ENCODE measurements at places on chromosomes 1 and 21.

- DNase-seq: no peak
Observed at GRCh38 chr1:240464099-240464498, 147.9 kb downstream of the GREM2 start.

GRCh38 chr1:179296356-179297104 is 2.9 kb downstream of the SOAT1 start:
- DNase-seq: no peak

DNA sequence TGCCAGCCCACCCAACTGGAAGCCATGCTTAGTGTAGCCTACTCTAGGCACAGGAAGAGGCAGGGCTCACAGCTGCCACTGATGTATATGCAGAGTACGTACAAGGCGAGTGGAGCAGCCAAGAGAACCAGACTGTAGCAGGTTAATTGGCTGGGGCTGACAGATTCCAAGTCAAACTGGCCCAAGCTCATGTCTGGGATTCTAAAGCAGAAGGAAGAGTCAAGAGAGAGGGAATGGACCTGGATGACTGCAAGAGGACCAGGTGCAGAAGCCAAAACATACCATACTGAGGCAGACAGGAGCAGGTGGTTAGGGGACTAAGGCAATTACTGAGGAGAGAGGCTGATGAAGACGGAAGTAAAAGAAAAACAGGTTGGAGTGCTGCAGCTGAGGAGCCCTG is 51.3 kb upstream of the LRRN2 start:
- no peak for DNase-seq

- no peak for DNase-seq
Observed at GRCh38 chr21:34046917-34047316, 26.5 kb upstream of the MRPS6 start.

DNA sequence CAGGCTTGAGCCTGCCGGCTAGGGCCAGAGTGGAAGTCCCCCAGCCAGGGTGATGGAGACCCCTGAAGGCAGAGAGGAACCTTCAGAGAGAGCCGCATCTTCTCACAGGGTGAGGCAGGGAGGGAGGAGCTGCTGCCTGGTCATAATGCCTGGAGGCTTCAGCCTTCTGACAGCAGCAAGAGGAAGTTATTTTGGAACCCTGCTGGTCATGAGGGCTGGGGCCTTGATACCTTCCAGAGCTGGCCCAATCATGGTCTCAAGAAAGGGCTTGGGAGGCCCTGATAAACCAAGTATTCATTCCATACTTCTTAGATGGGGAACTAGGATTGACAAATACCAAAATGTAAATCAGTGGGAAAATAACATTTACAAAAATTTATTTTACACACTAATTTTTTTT is 26.6 kb upstream of the MPZL1 start:
- no peak for DNase-seq

GRCh38 chr1:209816923-209817322 is 10.8 kb upstream of the UTP25 start:
- no peak for DNase-seq

DNA sequence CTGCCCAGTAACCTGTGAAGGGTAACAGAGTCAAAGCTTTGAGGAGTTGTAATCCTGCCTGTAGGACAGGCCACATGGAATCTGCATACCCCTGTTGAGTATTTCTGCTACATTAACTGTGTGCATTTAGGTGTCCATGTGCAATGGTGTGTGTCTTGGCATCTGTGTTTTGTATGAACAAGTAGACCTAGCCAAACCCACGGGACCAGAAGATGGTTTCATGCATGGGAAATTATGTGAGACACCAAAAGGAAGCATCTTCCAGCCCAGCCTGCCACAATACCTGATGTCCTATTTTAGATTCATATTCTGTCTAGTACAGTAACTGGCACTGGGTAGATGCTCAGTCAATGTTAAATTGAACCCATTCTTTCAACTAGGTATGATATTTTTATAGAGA is 70.8 kb upstream of the KCND3 start:
- no peak for DNase-seq

DNA sequence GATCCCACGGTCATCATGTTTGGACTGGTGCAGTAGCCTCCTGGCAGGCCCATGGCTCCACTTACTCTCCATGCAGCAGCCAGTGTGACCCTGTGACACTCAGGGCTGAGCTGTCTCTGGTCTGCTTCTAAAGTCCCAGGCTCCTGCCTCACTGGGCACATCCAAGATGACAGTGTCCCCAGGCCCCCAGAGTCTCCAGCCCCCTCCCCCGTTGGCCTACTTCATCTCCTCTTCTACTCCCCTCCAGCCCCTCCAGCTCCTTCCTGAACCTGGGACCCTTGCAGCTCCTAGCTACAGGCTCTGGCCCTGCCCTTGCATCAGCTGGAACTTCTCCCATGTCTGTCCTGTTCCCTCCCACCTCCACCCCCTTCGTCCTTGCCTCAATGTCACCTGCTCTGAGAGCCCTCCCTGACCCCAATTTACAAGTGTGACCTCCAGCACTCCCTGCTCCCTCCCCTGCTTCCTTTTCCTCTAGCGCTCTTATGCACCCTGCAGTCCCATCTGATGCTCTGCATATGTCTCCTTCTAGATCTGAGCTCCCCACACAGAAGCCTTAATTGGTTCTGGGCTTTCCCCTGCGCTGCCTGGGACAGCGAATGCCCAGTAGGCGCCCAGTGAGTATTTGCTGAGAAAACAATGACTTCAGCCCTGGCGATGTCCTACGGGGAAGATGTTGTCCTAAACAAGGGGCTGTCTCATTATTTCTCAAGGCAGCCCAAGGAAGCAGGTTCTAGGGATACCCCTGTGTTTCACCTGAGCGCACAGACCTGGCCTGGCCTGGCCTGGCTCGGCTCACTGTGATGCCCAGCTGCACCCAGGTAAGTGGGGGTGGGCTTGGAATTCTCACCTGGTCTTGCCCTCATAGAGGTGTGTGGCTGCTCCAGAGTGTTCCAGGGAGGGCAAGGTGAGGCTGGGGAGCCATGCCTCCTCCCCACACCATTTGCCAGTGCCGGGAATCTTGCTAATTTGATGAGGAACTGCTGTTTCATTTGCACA is 600.6 kb downstream of the PTPRU start:
- DNase-seq: no peak

- DNase-seq: no peak
Observed at GRCh38 chr1:204574865-204575163, 58.6 kb downstream of the MDM4 start.

GRCh38 chr1:234600418-234601281 is 9.3 kb downstream of the IRF2BP2 start:
- no peak for DNase-seq

- no peak for DNase-seq
Observed at GRCh38 chr1:223811634-223812101, 34.1 kb downstream of the TP53BP2 start.

- DNase-seq: no peak
Observed at GRCh38 chr1:37776946-37777516, 12.1 kb upstream of the EPHA10 start.
